ENCODE measurements at places on chromosomes 4 and X.

DNA sequence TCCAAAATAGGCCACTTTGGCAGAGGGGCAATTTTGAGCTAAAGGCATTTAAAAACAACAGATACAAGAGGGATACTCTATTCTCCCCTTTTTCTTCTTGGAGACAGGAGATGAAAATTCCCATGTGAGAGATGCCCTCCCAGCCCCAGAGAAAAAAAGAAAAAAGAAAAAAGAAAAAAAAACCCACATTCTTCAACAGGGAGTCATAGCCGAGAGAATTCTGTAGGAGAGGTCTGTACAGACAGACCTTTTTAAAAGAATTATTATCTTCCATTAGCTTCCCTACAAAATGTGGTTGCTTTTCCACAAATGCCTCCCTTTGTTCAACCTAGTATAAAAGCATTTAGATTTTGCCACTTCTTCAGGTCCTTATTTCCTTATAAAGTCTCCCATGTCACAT, 89.9 kb downstream of the SPCS3 start:
- no peak for DNase-seq

GRCh38 chr4:123216543-123216942, 180.1 kb upstream of the SPRY1 start:
- no peak for DNase-seq

DNA sequence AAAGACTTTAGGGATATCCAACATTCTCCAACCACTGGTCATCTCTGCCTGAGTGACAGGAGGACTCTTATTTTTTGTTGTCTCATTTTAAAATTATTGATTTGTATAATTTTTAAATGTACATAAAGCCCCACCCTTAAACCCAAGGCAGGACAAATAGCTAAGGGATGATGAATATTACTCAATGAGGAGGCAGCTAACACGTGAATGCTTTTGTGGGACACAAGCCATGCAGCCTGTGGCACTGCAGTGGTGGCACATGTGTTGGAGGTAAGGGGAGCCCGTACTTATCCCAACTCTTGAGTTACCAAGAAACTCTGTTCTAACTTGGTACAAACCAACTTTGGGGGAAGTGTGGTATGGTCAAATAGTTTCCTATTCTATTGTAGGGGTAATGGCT, 19.5 kb downstream of the MID1IP1 start:
- no peak for DNase-seq

GRCh38 chr4:156970501-156971164, 966 bp downstream of the PDGFC start:
- DNase-seq: peak; percentile 30

DNA sequence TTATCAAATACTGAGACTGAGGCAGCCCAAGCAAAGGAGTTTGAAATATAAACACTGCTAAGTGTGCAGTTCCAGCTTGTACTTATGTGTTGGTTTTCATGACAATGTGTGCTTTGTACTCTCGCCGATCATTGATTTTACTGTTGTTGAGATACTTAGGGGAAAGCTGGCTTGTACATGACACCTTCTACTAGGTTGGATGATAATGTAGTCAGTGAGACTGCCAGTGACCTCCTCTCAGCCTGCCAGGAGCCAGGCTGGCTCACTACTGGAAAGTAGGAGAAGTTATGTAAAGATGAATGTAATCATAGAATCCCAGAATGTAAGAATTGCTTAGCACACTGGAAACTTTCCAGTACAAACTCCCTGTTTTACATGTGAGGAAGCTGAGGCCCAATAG, 132.0 kb downstream of the AFF2 start:
- no peak for DNase-seq

DNA sequence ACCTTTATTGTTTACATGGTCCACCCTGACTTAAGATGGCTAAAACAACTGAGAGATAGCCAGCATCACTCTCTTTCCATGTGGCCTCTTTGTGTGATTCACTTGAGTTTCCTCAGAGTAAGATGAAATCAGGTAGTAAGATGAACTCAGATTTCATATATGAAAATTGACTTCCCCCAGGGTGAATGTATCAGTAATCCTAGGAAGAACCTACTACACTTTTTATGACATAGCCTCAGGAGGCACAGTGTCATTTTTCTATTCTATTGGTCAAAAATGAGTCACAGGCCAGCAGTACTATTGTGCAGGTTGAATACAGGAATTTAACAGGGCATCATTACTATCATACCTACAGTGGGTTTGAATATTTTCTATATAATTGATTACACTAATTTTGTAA, 14.6 kb upstream of the SULT1E1 start:
- no peak for DNase-seq

DNA sequence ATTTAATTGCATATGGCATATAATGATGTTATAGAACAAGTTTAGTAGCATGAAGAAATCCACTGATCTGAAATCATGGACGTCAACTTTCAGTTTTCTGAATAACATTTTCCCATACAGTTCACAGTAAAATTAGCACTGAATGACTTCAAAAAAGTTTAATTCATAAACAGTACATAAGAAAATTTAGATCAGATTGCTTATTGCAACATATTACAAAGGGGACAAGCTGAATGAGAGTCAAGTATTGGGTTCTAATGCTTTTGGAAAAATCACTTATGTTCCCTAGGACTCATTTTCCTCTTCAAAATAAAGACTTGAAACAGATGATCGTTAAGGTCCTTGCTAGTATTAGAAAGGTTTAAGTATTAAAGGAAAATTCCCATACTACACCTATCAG, 898.3 kb upstream of the INTU start:
- no peak for DNase-seq

- no peak for DNase-seq
Measured at GRCh38 chr4:151231915-151232595, 44.9 kb upstream of the PRSS48 start.

DNA sequence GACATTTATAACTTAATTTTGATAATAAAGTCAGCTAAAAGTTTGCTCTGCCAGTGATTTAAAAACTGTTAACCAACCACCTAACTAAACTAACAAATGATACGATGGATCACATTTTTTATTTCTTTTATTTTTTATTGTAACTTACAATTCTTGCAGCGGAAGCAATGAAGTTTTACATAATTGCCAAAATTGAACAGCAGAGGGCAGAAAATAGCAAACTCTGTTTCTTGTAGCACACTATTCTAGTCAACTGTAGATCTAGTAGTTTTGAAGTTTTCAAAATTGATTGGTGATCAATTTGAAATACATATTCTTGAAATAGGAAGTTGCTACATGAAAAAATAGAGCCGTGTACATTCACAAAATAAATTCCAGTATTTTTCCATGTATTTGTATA, 2.8 kb upstream of the GRIA2 start:
- no peak for DNase-seq

GRCh38 chr4:8439914-8440491, 520 bp downstream of the ACOX3 start:
- no peak for DNase-seq

DNA sequence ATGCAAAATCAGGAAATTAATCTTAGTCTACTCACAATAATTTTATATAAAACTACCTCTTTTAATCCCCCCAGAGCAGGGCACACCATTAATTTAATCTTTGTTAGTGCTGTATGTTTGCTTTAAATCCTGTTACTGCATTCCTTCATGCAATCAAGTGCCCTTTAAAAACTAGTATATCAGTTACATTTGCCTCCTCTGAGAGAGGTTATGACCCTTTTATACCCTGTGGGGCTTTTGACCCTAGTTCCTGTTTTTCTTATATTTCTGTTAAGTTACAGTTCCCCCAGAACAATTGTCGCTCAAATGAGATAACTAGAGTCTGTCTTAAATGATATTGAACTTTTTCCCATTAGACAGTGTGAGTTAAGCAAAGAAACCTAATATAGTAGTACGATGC, 46.2 kb downstream of the GPC4 start:
- no peak for DNase-seq

DNA sequence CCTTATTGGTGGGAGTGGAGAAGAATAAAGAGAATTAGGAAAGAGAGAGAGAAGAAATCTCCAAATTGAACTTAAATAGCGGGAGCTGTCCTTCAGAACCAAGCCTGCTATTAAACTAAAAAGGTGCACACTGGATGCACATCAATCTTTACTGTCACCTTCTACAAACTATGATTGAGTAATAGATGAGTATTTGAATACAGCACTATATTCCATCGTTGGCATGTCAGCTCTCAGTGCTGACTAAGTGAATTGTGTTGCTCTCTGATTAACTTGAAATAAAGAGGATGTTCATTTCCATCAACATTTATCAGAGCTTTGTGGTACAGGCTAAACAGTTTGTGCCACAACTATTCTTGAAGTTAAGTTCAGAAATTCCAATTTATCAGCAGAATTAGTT, 143.7 kb upstream of the PABPC4L start:
- DNase-seq: no peak

- DNase-seq: no peak
Measured at GRCh38 chrX:95441836-95442235, 1242.8 kb upstream of the DIAPH2 start.

DNA sequence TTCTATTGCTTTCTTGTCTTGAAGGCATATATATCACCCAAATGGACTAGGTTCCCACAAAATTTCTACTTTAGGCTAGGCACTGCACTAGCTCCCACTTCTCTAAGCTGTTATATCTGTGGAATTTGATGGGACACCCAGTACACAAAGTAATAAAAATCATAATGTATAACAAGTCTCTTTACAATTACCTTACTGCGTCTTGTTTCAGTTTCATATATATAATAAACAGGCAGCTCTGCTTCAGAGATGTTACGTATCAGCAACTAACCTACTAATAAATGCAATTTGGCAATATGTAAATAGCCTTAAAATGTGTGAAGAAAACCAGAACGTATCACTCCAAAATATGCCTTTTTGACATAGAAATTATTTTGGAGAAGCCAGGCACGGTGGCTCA, 42.0 kb upstream of the UGDH start:
- no peak for DNase-seq

DNA sequence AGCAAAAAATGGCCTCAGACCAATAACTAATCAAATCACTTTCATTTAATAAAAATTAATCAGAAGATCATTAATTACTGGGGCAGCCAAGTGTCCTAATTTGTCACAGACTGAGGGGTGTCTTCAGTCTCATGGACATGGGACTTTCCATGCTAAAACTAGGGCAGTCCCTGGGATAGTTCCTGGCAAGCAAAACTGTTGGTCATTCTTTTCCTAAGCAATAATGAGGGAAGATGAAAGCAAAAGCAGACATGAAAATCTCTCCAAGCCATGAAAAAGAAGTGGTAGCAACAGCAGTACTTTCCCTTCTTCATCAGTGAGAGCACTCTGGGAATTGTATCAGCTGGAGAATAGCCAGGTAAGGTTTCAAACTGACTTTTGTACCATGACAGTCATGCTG, 3.7 kb upstream of the ANTXR2 start:
- DNase-seq: no peak

DNA sequence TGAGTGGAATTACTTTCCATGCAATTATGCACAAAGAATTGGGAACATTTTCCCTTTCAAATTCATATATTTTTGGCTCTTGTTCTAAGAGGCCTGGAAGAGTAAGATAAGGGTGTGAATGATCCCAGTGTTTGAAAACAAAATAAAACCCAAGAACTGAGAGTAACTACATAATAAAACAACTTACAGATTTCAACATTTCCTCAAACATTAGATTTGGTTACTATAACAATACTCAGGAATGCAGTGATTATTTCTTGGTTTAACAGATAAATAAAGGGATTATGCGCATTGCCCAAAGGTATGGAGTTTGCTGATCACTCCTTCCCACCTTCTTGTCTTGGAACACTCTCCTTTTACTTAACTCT, 292.5 kb downstream of the CAMK2D start:
- DNase-seq: no peak

DNA sequence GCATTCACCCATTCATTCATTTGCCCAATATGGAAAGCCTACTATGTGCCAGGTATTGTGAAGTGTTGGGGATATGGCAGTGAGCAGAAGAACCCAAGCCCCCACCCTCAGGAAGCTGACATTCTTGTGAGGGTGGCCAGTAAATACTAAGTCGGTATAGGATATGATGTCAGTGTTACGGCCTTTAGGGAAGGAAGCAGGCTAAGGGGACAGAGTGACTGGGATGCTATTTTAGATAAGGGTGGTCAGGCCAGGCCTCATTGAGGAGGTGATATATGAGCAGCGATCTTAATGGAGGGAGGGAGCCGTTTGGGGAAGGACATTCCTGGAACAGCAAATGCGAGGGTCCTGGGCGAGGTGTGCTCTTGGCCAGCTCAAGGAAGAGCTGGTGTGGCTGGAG, 2.0 kb downstream of the ATP6AP1 start:
- no peak for DNase-seq
